ENCODE measurements at places on chromosomes 2 and 18. TPM values are rescaled to one million over a fixed set of nuclear protein-coding genes. Genes with fewer than 3 reads are reported as not detected.
A peak's percentile ranks its signal among the peaks of the same experiment; 100 is the strongest.

DNA sequence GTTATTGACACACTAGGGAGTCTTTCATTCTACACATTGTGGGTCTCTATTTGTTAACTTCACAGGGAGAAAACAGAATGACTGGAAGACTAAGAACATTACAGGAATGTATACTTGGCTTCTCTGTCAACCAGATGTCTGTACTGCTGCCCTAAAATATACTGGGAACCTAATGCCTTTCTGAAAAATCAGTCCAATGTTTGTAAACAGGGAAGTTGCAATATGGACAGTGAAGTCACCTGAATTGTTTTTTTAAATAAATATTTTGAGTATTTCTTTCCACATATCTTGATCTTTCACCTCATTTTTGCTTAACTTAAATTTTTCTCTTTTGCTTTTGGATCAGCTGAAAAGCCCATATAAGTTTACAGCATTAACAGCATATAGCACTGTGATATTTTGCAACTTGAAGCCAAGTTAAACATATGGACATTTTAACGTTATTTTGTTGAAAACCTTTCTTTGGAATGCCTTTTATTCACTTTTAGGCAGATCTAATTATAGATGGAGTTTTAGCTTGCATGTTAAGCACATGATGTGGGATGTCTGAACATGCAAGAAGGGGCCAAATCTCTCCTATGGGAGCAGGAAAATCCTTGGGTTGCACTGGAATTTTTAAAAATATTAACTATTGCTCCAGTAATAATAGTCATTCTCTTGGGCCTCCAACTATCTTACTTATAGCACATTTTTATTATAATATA lies 137.7 kb upstream of the TWIST2 start:
- H3K4me1 ChIP-seq = no peaks in the 10 kb centered on the region
- no peak overlapping the region for H3K27ac ChIP-seq
- DNase-seq = no peak

SERPINB4 gene
- not detected for polyA plus RNA-seq

SERPINB8 gene
- polyA plus RNA-seq = 1.9 TPM

MROH2A gene
- polyA plus RNA-seq = 1.8 TPM

GRCh38 chr2:99217929-99218501 lies 37.0 kb downstream of the MRPL30 start:
- no peak overlapping the region for H3K4me3 ChIP-seq
- H3K27me3 ChIP-seq = no peaks in the 10 kb centered on the region
- no peaks in the 10 kb centered on the region for H3K36me3 ChIP-seq
- no peaks in the 10 kb centered on the region for H3K4me1 ChIP-seq

DNA sequence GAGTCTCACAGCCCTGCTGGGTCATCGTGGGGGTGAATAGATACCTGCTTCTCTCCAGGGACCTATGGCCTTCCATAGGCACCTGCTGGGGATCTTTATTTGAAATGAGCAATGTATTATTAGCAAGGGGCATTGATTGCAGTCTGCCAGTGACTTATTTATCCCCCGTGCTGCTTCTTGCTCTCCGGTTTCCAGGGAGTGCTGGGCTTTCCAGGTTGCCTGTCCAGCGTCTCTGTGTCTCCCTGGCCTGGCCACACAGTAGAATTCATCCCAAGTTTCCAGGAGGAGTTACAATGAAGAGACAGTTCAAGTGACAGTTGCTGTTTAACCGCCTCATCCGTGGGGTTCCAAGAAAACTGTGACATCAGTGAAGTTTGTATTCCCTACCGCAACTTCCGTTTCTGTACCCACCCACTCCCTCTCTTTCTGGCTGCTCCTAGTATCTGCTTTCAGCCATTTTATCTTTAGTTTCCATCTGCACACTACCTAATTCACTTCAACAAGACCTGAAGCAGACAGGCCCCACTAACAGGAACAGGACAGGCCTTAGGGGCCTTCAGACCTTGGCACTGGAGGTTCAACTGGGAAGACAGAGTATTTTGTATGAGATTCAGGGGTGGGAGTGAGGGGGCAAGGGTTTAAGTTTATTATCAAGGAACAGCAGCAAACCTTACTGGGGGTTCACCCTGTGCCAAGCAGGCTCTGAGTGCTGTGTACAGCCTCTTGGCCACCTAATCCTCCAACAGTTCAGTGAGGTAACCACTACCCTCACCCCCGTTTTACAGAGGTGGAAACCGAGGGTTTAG lies 134.8 kb downstream of the PRKCE start:
- H3K27ac ChIP-seq = no peak overlapping the region
- no peaks in the 10 kb centered on the region for H3K27me3 ChIP-seq
- no peak overlapping the region for H3K4me3 ChIP-seq
- H3K36me3 ChIP-seq = no peaks in the 10 kb centered on the region

DNA sequence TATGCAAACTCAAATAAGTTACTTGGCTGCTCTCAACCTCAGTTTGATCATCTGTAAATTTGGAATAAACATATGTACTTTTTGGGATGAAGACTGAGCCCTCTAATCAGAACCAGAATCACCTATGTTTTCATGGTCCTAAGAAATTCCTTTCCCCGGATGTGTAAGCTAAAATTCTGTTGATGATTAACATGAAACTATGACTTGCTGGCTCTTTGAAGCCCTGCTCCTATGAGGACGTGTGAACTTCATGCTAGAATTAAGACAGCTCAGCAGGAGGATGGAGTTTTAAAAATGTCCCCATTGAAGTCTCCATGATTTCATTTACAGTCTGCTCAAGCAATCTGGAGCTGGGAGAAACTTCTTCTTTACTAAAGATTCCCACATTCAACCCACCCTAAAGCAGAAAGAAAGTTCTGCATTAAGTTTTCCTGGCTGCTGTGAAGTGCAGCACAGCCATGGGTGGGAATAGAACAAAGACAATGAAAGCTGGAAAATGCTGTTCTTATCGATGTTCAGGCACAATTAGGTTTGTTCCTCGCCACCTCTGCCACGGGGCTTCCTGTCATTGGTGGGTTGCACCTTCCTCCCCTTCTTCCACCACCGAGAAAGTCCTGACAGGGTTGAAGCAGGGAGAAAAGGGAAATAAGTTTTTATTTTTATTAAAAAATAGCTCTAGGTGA lies 50.9 kb downstream of the ADCYAP1 start:
- H3K4me3 ChIP-seq = no peak overlapping the region
- no peaks in the 10 kb centered on the region for H3K4me1 ChIP-seq
- H3K27me3 ChIP-seq = no peaks in the 10 kb centered on the region
- no peak overlapping the region for H3K27ac ChIP-seq
- H3K36me3 ChIP-seq = no peaks in the 10 kb centered on the region
- DNase-seq = no peak

DNA sequence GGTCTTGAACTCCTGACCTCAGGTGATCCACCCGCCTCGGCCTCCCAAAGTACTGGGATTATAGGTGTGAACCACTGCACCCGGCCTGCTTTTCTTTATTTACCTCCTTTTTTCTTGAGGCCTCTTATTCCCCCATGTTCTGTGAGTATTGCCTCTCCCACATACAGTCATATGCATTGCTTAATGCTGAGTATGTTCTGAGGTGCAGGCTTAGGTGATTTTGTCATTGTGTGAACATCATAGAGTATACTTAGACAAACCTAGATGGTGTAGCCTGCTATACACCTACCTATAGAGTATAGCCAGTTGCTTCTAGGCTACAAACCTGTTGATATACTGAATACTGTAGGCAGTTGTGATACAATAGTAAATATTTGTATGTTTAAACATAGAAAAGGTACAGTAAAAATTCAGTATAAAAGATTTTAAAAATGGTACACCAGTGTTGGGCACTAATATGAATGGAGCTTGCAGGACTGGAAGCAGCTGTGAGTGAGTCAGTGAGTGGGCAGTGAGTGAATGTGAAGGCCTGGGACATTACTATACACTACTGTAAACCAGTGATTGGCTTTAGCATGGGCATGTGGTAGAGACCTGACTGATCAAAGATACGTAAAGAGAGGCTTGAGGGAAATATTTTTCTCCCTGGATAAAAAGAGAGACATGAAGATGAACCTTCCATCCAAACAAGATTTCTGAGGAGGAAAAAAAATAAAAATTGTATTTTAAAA lies 17.6 kb downstream of the SLC39A10 start:
- no peaks in the 10 kb centered on the region for H3K36me3 ChIP-seq
- no peaks in the 10 kb centered on the region for H3K4me1 ChIP-seq
- no peaks in the 10 kb centered on the region for H3K27me3 ChIP-seq
- no peak for DNase-seq
- H3K4me3 ChIP-seq = no peak overlapping the region
- H3K27ac ChIP-seq = no peak overlapping the region

CSRNP3 gene
- 3.3 TPM for polyA plus RNA-seq

GRCh38 chr2:230899786-230900185 lies 25.3 kb downstream of the GPR55 start:
- DNase-seq = peak; percentile 9
- H3K4me3 ChIP-seq = no peak overlapping the region
- no peak overlapping the region for H3K27ac ChIP-seq
- H3K27me3 ChIP-seq = no peaks in the 10 kb centered on the region
- H3K36me3 ChIP-seq = no peaks in the 10 kb centered on the region

DNA sequence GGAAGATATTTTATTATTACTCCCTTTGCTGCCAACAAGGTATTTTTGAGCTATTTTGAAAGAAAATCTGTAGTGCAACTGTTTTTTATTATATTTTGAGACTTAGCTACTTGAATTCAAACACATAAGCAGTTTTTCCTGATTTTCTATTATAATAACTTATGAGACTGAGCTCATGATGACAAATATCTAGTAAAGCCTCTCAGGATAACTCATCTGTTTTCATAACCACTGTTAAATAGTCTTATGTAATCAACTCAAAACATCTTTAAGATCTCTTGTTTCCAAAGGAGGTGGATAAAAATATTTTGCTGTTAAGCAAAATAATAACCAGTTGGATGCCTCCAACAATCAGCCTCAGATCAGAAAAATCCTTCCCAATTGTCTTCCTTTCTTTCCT lies 21.9 kb upstream of the PPP1CB start:
- H3K4me3 ChIP-seq = no peak overlapping the region
- DNase-seq = no peak
- H3K27me3 ChIP-seq = no peaks in the 10 kb centered on the region
- H3K4me1 ChIP-seq = no peaks in the 10 kb centered on the region
- no peaks in the 10 kb centered on the region for H3K36me3 ChIP-seq

DNA sequence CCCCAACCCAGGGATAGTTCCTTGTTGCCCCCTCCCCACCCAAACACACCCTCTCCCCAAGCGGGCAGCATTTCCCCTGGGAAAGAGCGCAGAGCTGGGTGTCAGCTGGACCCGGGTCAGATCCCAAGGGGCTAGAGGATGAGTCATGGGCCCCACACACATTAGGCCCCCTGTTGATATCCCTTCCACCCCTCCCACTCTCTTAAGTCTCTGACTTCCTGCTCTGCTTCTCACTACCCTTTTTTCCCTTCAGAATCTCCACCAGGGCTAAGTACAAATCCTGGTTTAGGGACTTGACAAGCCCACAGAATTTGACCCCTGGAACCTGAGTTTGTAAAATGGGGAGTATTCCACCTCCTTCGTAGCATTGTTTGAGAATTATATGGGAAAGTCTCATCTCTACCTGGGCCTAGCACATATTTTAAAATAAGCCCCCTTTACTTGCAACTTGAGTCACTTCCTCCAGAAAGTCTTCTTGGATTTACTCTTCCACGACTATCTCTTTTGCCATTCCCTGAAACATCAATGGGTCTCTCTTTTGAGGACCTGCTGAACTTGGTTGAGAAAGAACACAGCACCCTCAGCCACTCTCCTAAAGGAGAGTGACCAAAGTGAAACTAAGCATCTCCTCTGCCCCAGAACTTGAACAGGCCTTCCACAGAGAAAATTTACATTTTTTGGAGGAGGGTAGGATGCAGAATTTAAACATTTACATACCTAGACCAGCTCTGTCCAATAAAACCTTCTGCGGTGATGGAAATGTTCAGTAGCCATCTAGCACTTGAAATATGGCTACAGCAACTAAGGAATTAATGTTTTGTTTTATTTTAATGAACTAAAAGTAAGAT lies 4.7 kb downstream of the RTKN start:
- H3K4me3 ChIP-seq = no peak overlapping the region
- no peaks in the 10 kb centered on the region for H3K27me3 ChIP-seq
- DNase-seq = no peak
- H3K4me1 ChIP-seq = peaks cover 5% of the 10 kb centered on the region
- no peak overlapping the region for H3K27ac ChIP-seq
